Keratinocyte (primary cell): ENCODE measurements at places on chromosomes 4 and X. TPM values are rescaled to one million over a fixed set of nuclear protein-coding genes. Genes with fewer than 3 reads are reported as not detected.

UNC5C gene
- not detected in 3 replicates for polyA plus RNA-seq

ADRA2C gene
- 0.05 to 0.33 TPM (median 0.10 TPM) in 3 replicates for polyA plus RNA-seq

MAP9 gene
- 4.7 to 7.4 TPM (median 5.6 TPM) in 3 replicates for polyA plus RNA-seq

CXCL6 gene
- polyA plus RNA-seq = 0.08 to 0.29 TPM in 2 of 3 replicates, not detected in the other

CASP6 gene
- polyA plus RNA-seq = 44.6 to 52.7 TPM (median 52.0 TPM) in 3 replicates

CHRDL1 gene
- not detected in 3 replicates for polyA plus RNA-seq

TRPC5OS gene
- not detected in 3 replicates for polyA plus RNA-seq

DNA sequence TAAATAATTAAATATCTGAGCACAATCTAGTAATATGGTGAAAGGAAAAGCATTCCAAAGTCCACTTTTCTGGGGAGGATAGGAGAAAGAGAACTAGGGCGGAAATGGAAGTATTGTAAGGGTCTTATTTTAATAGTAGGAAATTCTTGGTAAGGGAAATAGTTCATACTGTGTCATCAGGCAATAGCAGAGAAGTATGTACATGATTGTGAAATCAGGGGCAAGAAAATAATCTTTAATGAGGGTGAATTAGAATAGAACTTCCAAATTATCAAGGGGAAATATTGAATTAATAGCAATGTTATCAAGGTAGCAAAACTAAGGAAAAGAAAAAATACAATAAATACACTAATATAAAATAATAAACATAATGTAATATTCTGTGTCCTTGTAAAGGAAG is 14.8 kb downstream of the GIMD1 start:
- H3K4me3 ChIP-seq = no peak overlapping the region
- H3K4me1 ChIP-seq = peaks cover 8% of the 10 kb centered on the region
- DNase-seq = no peak

DNA sequence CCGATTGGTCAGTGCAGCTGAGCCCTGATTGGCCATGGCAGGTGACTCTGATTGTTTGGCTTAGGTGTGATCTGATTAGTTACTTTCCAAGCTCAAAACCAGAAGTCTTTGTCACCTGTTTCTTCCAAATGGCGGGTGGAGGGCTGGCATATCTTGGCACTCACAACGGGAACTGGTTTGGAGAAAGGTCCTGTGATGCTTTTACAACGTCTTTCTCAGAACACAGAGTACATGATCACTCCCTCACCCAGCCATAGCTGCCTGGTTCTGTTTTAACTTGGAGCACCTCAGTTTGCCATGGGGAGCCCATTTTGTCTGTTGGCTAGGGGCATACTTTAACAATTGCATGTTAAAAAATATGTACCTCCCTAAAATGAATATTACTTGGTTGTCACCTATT is 13.0 kb upstream of the XK start:
- H3K4me1 ChIP-seq = no peaks in the 10 kb centered on the region
- H3K4me3 ChIP-seq = no peak overlapping the region
- DNase-seq = no peak
- H3K27ac ChIP-seq = no peak overlapping the region
- H3K27me3 ChIP-seq = no peaks in the 10 kb centered on the region

DNA sequence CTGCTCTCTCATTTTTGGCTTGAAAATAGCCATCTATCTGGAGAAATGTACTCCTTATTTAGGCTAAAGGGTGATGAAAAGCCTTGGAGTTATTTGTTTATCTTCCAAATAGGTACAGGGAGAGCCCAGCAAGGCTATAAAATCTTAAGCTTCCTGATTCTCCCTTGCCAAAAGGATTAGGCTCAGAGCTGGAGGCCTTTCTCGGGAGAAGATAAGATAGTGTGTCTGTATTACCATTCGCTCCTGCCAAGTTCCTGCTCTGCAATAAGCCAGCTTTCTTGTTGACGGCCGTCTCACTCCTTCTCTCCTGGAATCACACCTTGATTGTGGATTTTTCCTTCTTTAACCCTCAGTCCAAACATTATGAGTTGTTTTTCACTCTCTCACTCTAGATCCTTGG is 171.8 kb upstream of the TTC29 start:
- no peaks in the 10 kb centered on the region for H3K36me3 ChIP-seq
- no peak overlapping the region for H3K27ac ChIP-seq
- no peaks in the 10 kb centered on the region for H3K4me1 ChIP-seq
- H3K27me3 ChIP-seq = no peaks in the 10 kb centered on the region
- no peak for DNase-seq

GRCh38 chr4:38674258-38675144 is 10.5 kb downstream of the KLF3 start:
- no peak overlapping the region for H3K4me3 ChIP-seq
- no peaks in the 10 kb centered on the region for H3K27me3 ChIP-seq
- peaks cover 40% of the 10 kb centered on the region for H3K36me3 ChIP-seq
- H3K4me1 ChIP-seq = peaks cover 74% of the 10 kb centered on the region

GRCh38 chr4:140395668-140396067 is 22.2 kb downstream of the SCOC start:
- no peak for DNase-seq
- H3K4me1 ChIP-seq = no peaks in the 10 kb centered on the region
- H3K4me3 ChIP-seq = no peak overlapping the region
- H3K36me3 ChIP-seq = no peaks in the 10 kb centered on the region

GRCh38 chrX:150871341-150871811 is 27.1 kb downstream of the CD99L2 start:
- H3K27me3 ChIP-seq = no peaks in the 10 kb centered on the region
- DNase-seq = no peak
- H3K4me1 ChIP-seq = peaks cover 10% of the 10 kb centered on the region

GRCh38 chrX:148913971-148914370 is 413.6 kb downstream of the AFF2 start:
- no peak for DNase-seq
- no peaks in the 10 kb centered on the region for H3K4me1 ChIP-seq
- H3K27me3 ChIP-seq = no peaks in the 10 kb centered on the region
- H3K27ac ChIP-seq = no peak overlapping the region
- H3K36me3 ChIP-seq = no peaks in the 10 kb centered on the region

DNA sequence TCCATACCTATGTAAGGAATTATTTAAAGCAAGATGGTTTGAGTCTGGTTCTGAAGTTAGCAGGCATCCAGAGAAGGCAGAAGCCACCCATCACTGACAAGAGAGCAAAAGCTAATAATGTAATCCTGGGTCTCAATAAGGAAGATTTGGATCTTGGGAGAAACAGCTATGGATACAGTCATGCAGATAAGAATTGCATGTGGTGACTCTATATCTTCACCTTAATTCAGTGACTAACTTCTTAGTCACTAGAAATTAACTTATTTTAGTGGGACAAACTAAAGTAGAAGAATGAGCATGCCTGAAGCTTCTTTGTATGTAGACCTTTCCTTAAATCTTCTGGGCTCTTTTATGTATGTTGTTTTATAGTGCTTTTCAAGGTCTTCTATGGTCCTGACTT is 66.6 kb downstream of the ATP10D start:
- H3K4me1 ChIP-seq = peaks cover 53% of the 10 kb centered on the region
- peaks cover 5% of the 10 kb centered on the region for H3K36me3 ChIP-seq
- H3K4me3 ChIP-seq = no peak overlapping the region
- H3K27ac ChIP-seq = peak overlapping the region; percentile 24
- DNase-seq = no peak

GRCh38 chrX:31487951-31488350 is 416.1 kb upstream of the FTHL17 start:
- no peak overlapping the region for H3K27ac ChIP-seq
- no peaks in the 10 kb centered on the region for H3K4me1 ChIP-seq
- no peak for DNase-seq
- no peaks in the 10 kb centered on the region for H3K27me3 ChIP-seq

DNA sequence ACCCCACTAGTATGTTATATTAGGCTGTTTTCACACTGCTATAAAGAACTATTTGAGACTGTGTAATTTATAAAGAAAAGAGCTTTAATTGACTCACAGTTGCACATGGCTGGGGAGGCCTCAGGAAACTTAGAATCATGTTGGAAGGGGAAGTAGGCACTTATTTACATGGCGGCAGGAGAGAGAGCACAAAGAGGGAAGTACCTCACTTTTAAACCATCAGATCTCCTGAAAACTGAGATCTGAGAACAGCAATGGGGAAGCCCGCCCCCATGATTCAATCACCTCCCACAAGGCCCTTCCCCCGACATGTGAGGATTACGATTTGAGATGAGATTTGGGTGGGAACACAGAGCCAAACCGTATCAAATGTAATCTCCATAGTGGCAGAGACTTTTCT is 45.4 kb upstream of the XK start:
- H3K4me3 ChIP-seq = no peak overlapping the region
- DNase-seq = no peak
- no peaks in the 10 kb centered on the region for H3K36me3 ChIP-seq
- H3K27ac ChIP-seq = no peak overlapping the region
- no peaks in the 10 kb centered on the region for H3K27me3 ChIP-seq

DNA sequence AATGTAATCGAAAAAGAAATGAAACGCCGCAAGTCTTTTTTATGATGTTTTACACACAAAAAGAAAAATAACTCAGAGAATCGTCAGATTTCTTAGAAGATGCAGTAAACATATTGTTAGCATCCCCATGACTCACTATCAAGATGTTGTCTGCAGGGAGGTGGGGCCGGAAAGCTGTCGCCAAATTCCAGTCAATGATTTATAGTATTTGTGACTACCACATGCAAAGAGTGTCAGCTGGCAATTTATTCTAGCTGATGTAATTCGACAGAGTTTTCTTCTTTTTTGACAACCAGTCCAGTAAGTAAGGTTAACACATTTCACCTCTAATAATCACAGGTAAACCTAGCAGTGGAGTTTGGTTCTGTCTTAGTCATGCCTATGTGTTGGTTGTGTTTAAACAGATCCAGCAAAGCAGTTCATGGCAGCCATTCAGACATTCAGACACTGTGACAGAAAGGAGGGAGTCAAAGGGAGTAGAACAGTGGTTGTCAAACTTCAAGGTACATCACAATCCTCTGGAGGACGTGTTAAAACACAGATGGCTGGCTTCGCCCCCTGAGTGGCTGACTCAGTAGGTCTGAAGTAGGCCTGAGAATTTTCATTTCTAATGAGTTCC is 19.8 kb upstream of the PPP1R2C start:
- H3K4me3 ChIP-seq = no peak overlapping the region
- H3K4me1 ChIP-seq = no peaks in the 10 kb centered on the region
- no peaks in the 10 kb centered on the region for H3K27me3 ChIP-seq
- H3K36me3 ChIP-seq = no peaks in the 10 kb centered on the region
- no peak overlapping the region for H3K27ac ChIP-seq

GRCh38 chr4:152217896-152218295 is 318.0 kb downstream of the FBXW7 start:
- no peak overlapping the region for H3K27ac ChIP-seq
- H3K27me3 ChIP-seq = no peaks in the 10 kb centered on the region
- H3K4me3 ChIP-seq = no peak overlapping the region
- H3K4me1 ChIP-seq = peaks cover 7% of the 10 kb centered on the region
- no peak for DNase-seq
- H3K36me3 ChIP-seq = no peaks in the 10 kb centered on the region

DNA sequence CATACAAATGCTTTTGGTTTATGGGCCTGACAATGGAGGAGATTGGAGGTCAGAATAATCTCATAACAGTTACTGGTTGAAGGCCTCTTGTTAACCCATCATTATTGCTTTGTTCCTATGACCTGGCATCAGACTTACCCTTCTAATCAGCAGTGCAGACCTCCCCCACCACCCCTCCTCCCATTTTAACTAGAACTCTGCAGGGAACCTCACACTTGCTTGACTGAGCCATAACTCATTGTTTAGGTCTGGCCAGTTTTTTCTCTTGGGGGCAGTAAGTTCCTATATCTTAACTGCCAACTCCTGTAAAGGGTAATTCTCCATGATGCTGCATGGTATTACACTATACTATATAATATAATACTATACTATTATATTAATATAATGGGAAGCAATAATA is 609.3 kb downstream of the IL1RAPL1 start:
- no peak overlapping the region for H3K27ac ChIP-seq
- no peaks in the 10 kb centered on the region for H3K4me1 ChIP-seq
- no peaks in the 10 kb centered on the region for H3K36me3 ChIP-seq

DNA sequence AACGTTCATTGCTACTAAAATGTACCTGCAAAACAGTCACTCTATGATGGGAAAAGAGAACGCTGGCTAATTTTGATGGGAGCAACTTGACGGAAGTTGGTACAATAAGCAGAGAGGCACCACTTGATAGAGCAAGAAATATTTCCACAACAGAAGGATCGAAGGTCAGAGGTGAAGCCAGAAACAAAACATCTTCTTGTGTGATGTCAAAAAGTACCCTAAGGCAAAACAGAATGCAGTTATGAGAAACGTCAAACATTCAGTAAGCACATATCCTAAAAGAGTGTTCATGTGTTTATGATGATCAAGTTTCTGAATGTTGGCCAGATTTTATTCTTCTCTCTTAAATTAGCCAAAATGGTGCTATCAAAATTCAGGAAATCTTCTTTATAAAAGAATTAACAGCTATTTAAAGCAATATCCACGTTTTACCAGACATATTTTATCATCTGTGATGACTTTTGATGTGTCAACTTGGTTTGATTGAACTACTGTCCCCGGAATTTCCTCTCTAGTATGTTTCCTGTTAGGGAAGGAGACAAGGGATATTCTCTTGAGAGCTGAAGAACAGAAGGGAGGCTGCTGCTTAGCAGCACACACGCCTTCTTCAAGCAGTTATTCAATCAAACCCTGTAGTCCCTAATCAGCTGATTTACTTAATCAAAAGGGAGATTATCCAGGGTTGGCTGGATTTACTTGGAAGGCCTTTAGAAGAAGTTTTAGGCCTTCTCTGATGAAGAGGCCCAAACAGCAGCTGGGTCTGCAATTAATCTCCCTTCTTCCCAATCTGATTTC is 15.7 kb downstream of the AASDH start:
- H3K4me3 ChIP-seq = no peak overlapping the region
- H3K36me3 ChIP-seq = no peaks in the 10 kb centered on the region
- H3K4me1 ChIP-seq = no peaks in the 10 kb centered on the region
- no peak overlapping the region for H3K27ac ChIP-seq
- no peak for DNase-seq
- no peaks in the 10 kb centered on the region for H3K27me3 ChIP-seq

DNA sequence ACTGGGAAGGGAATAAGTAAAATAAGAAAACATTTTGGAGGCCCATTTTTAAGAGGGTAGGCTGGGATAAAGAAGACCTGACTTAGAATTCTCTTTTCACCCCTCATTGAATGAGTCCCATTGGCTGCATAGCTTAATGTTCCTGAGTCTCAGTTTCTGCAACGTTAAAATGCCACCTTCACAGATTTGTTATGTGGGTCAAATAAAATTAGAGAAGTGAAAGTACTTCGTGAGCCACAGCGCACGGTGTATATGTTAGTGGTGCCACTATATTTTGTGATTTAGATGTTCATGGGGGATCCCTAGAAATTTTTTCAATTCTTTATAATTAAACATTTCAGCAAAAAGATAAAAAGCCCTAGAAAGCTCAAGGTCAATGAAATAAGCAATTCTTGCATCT is 109.2 kb upstream of the HS3ST1 start:
- no peak overlapping the region for H3K27ac ChIP-seq
- H3K4me1 ChIP-seq = peaks cover 7% of the 10 kb centered on the region
- no peak overlapping the region for H3K4me3 ChIP-seq
- no peaks in the 10 kb centered on the region for H3K27me3 ChIP-seq
- H3K36me3 ChIP-seq = no peaks in the 10 kb centered on the region

GRCh38 chrX:105876658-105877057 is 54.3 kb downstream of the NRK start:
- H3K4me1 ChIP-seq = no peaks in the 10 kb centered on the region
- no peak overlapping the region for H3K4me3 ChIP-seq
- no peak overlapping the region for H3K27ac ChIP-seq
- DNase-seq = no peak
- H3K27me3 ChIP-seq = no peaks in the 10 kb centered on the region
- H3K36me3 ChIP-seq = no peaks in the 10 kb centered on the region

- no peak overlapping the region for H3K4me3 ChIP-seq
- H3K36me3 ChIP-seq = no peaks in the 10 kb centered on the region
- no peaks in the 10 kb centered on the region for H3K27me3 ChIP-seq
Observed at GRCh38 chr4:40446839-40447238, 111.7 kb downstream of the CHRNA9 start.
